ENCODE measurements at places on chromosomes 5 and 9.

DNA sequence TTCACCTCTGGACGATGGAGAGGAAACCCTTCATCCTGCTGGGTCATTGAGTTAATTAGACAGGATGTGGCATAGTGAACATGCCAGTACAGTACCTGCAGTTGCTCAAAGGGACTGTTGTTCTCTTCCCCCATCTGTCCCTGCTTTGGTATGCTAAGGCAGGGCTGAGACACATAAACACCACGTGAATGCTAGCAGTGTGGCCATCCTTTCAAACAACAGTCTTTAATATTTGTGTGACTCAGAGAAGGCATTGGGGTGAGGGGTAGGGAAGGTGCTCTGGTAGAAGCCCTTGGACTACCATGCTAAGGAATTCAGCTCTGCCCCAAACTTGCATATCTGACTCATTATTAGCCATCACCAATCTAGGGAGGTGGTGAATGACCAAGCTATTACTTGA is 180.2 kb upstream of the ZNF618 start:
- no peak for DNase-seq

- DNase-seq = no peak
Measured at GRCh38 chr9:2616692-2617377, 4.8 kb upstream of the VLDLR start.

DNA sequence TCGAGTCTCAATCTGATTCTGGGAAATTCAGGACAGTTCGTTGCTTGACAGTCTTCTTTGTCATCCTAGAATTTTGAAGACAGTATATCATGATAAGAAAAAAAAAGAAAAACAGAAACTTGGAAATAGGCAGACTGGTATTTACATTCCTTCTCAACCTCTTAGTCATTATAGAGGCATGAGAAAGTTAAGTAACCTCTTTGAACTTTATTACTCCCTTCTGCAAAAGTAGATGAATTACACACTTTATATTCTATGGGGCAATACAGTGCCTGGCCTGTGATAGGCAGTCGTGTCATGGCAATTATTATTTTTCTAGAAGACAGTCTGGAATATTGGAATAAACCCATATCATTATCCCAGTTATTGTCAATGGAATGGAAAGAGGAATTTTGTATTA is 828.9 kb downstream of the TLR4 start:
- DNase-seq = no peak

DNA sequence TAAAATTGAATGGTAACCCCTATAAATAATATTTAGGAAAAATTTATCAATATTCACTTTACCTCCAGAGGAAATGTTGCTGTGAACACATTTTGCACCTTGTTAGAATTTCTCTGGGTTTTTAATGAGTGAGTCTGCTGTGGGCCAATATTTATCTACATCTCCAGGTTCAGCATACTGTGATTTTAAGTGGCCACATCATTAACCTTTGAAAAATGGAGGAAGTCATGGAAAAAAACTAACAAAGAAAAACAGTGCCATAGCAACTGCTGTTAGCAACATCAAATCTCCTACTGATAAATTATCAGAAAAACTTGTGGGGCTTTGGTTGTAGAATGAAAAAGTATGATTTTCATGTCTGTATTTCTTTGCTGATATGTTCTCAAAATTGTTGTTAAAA is 55.0 kb downstream of the CD180 start:
- no peak for DNase-seq

DNA sequence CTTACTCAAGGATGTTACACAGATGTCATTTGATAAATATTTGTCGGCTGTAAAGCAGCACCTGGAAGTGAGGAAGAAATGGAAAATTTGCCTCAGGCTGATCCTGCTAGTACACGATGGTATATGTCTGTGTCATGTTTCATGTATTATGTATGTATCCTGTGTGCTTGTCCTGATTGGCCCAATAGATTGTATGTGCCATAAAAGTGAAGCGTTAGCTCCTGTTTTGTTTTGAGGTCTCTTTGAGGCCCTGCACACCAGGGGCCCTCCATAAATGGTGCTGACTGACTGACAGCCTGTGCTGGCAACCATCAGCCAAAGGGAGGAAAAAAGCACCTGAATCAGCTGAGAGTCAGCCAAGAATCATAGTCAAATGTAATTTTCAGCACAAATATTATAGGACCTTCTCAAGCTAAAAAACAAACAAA is 11.8 kb upstream of the LNPEP start:
- DNase-seq = no peak

DNA sequence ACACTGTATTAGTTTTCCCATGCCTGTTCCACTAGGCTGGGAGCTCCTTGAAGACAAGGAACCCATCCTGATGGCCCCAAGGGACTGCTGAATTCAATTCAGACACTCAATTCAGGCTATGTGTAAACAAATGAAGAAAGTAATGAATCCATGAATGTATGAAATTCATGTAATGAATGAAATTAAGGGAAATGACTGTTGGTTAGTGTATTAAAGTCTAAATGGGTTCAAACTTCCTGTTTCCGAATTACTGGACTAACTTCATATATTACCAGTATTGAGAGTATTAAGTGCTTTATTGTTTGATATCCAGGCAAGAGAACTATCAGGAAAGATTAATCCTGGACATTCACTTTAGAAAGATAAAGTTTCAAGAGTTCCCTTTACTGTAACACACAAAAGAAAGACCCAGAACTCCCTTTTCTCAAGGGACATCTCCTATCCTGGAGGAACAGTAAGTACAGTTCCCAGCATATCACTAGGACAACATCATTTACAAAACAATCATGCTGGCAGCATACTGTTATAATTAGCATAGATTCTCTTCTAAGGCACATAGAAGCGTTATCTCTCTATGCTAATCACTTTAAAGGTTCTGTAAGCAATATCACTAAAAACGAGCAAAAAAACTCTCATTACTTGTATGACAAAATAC is 28.5 kb upstream of the IFNK start:
- no peak for DNase-seq

GRCh38 chr9:2984491-2984890 is 140.6 kb upstream of the PUM3 start:
- no peak for DNase-seq

GRCh38 chr9:108759399-108759798 is 96.4 kb downstream of the ACTL7B start:
- DNase-seq = no peak

DNA sequence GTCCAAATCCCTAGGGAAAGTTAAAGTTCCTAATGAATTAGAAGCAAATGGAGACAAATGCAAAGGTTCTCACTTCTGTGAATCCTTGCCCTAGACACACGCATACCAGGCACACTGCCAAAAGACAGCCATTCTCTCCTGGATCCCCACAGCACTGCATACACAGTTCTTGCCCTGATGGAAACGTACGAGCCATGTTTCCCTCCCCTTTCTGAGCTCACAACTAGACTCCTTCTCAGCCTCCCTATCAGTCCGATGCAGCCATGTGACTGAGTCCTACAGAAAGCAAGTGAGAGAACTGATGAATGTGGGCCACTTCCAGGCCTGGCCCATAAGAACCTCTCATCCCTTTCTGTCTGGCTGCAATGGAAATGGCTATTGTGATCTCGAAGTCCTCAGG is 92.0 kb downstream of the ZNF608 start:
- DNase-seq = no peak

GRCh38 chr9:4118666-4119065 is 181.2 kb downstream of the GLIS3 start:
- no peak for DNase-seq

GRCh38 chr9:133640160-133640559 is 4.0 kb downstream of the DBH start:
- no peak for DNase-seq

GRCh38 chr5:16179936-16180788 is 571 bp upstream of the MARCHF11 start:
- DNase-seq = no peak

GRCh38 chr9:69036799-69037198 is 1.2 kb downstream of the FXN start:
- DNase-seq = no peak

All from vagina (tissue), 2 donors.